ENCODE measurements at places on chromosomes 16 and 17.

GRCh38 chr17:9330611-9331271 lies 244.9 kb downstream of the STX8 start:
- DNase-seq, result no peak

DNA sequence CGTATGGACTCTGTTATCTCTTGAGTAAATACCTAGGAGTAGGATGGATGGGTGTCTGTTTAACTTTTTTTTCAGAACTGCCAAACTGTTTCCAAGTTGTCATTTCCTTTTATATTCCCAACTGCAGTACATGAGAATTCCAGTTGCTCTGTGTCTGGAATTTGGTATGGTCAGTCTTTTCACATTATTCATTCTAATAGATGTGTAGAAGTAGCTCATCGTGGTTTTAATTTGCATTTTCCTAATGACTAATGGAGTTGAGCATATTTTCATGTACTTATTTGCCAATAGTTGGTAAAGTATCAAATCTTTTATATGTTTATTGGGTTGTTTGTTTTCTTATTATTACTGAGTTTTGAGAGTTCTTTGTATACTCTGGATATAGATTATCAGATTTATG lies 27.0 kb downstream of the MRTFB start:
- peak; percentile 22 for DNase-seq

- DNase-seq, result no peak
Observed at GRCh38 chr16:49349446-49350168, 24.0 kb upstream of the C16orf78 start.

DNA sequence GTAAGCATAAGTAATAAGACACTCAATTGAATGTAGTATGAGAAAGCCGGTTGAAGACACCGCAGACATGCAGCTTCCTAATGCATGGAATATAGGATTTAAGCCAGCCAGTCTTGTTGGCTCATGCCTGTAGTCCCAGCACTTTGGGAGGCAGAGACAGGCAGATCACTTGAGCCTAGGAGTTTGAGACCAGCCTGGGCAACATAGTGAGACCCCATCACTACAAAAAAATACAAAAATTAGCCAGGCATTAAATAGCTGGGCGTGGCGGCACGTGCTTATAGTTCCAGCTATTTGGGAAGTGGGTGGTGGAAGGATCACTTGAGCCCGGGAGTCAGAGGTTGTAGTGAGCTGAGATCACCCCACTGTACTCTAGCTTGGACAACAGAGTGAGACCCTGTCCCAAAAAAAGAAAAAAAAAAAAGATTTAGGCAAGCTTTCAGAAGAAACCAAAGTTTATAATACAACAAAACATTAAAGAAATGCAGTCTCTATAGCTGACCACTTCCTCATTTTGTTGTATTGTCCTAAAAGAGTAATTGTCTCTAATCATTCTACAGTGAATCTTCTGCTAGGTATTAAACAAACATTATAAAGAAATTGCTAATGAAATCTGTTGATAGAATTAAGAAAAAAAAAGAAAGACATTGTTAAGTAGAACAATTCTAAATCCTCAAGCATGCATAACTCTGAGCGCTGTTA lies 68.6 kb upstream of the KIFC3 start:
- no peak for DNase-seq

- DNase-seq, result peak; percentile 75
Observed at GRCh38 chr17:50266384-50267073, 7.7 kb upstream of the TMEM92 start.

- DNase-seq, result no peak
Observed at GRCh38 chr17:82439194-82439828, 11.2 kb downstream of the CYBC1 start.

GRCh38 chr17:65485388-65486299 lies 75.8 kb downstream of the AXIN2 start:
- no peak for DNase-seq

- no peak for DNase-seq
Observed at GRCh38 chr17:67602444-67602843, 115.3 kb upstream of the NOL11 start.

DNA sequence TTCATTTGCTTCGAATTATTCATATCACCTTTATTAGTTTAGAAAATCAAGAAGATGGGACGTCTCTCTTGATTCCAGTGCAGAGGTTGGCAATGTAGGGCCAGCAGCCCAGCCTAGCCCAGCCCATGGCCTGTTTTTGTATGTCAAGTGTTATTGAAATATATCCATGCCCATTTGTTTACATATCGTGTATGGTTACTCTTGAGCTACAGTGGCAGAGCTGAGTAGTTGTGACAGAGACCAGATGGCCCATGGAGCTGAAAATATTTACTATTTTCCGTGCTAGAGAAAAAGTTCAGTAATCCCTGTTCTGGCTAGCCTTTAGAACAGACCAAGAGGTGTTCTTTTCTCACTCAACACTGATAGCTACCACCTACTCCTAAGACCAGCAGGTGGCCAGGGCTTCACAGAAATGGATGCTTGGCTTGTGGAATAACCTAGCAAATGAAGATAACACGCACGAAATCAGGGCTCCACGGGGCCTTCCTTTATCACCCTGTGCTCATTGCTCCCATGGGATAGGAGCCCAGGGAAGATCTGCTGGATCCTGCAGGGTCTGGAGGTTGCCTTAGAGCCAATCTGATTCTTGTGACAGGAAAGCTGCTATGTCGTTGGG lies 123.2 kb upstream of the ANKFN1 start:
- DNase-seq, result no peak

GRCh38 chr16:72597938-72598337 lies 426.0 kb upstream of the PMFBP1 start:
- DNase-seq, result no peak

GRCh38 chr16:78513838-78514237 lies 414.4 kb downstream of the WWOX start:
- no peak for DNase-seq

DNA sequence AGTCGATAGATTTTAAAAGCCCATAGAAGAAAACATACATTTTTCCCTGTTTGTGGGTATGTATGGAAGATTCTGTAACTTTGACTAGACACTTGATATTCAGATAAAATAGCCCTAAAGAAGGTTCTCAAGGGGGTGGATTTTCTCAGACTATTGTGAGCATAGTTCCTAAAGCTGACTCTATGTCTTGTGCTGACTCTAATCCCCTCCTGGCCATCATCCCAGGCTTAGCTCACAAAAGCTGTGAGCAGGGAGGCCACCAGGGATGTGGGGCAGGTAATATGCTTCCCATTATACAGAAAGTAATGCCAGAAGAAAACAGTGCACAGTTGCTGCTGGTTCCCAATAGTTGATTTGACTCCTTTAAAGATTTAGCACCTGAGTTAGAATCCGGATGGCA lies 32.0 kb downstream of the CDH13 start:
- DNase-seq, result peak; percentile 29

GRCh38 chr16:50340578-50340977 lies 28.2 kb downstream of the BRD7 start:
- DNase-seq, result no peak

- no peak for DNase-seq
Observed at GRCh38 chr17:79180358-79181005, 105.9 kb downstream of the ENGASE start.

DNA sequence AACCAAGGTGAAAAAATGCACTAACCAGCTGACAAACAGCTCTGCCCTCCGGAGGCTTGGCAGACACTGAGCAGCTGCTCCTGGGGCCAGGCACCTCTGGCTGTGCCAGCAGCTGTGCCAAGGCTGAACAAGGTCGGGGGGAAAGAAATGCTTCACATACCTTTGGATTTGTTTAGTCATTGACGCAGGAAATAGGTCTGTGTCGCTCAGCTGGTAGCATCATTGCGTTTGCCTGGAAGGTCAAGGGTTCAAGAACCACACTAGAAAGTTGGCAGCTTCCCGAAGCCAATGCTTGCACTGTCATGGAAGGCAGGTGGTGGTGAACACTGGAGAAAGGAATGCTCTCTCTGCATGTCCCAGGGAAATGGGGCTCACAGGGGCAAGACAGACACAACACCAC lies 63.5 kb downstream of the PCTP start:
- no peak for DNase-seq

- no peak for DNase-seq
Observed at GRCh38 chr17:62662855-62663254, 35.4 kb downstream of the MRC2 start.

- DNase-seq, result no peak
Observed at GRCh38 chr16:66287416-66287815, 79.1 kb upstream of the CDH5 start.

DNA sequence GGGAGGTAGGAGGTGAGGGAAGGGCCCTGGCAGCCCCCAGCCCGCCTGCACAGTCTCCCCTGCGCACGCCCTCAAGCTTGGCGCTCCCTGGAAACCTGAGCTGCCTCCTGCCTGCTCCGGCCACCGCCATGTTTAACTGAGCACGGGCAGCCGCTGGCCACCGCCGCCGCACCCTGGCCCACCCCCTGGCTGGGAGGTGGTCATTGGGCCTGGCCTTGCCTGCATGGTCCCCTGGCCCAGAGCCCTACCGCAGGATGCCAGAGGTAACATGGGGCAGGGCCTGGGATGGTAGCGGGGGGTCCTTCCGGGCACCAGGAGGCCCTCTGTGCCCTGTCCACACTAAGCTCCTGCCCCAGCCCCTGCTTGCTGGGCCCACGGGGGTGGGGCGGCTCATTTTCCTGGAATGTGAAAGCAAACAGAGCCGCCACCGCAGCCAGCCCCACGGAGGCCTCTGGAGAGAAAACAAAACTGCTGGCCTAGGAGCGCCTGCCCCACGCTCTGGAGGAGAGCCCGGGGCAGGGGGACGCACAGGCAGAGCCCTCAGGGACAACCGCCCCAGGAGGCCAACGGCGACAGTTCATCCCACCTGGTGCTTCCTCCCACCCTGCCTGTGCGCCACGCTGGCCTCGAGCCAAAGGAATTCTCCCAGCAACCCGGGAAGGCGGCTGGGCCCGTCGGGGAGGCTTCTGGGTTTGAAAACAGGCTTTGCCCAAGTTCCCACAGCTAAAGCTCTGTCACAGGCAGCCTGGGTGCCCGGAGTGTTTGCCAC lies 8.9 kb downstream of the NHERF2 start:
- DNase-seq, result peak; percentile 49

DNA sequence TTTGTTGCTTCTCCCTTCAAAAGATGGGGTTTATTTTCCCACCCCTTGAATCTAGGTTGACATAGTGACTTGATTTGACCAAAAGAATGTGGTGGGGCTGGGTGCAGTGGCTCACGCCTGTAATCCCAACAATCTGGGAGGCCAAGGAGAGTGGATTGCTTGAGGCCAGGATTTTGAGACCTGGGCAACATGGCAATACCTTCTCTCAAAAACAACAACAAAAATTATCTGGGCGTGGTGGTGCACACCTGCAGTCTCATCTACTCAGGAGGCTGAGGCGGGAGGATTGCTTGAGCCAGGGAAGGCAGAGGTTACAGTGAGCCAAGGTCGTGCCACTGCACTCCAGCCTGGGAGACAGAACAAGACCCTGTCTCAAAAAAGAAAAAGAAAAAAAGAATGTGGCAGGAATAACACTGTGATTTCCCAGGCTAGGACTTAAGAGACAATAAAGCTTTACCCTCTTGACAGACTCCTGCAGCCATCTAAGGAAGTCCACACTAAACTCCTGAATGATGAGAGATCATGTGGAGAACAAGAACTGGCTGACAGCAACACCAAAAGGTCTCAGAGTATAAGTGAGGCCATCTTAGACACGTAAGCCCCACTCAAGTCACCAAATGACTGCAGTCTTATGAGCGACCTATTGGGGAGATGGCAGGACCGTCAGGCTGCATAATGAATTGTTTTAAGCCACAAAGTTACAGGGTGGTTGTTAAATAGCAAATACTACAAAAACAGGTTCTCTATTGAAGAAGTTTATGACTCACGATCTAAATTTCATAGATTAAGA lies 37.0 kb downstream of the FBXL20 start:
- no peak for DNase-seq

- DNase-seq, result no peak
Observed at GRCh38 chr17:64129515-64129764, 504 bp downstream of the ERN1 start.

GRCh38 chr17:17547210-17547764 lies 44.2 kb downstream of the PEMT start:
- DNase-seq, result no peak
